ENCODE measurements at places on chromosomes 3 and 15.

DNA sequence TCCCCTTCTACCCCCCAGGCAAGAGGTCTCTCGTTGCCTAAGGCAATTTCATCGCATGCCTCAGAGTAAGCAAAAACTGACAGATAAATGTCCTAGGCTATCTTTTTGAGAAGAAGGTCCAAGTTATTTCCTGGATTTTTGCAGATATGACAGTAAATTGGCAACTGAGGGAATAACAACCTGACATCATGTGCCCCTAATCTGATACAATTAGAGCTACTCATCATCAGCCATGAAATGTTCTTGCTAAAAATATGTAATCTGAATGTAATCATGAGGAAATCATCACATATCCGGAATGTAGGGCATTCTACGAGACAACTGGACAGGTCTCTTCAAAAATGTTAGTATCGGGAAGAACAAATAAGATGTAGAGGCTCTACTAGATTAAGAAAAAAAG is 44.1 kb downstream of the TNIK start:
- no peak for DNase-seq

DNA sequence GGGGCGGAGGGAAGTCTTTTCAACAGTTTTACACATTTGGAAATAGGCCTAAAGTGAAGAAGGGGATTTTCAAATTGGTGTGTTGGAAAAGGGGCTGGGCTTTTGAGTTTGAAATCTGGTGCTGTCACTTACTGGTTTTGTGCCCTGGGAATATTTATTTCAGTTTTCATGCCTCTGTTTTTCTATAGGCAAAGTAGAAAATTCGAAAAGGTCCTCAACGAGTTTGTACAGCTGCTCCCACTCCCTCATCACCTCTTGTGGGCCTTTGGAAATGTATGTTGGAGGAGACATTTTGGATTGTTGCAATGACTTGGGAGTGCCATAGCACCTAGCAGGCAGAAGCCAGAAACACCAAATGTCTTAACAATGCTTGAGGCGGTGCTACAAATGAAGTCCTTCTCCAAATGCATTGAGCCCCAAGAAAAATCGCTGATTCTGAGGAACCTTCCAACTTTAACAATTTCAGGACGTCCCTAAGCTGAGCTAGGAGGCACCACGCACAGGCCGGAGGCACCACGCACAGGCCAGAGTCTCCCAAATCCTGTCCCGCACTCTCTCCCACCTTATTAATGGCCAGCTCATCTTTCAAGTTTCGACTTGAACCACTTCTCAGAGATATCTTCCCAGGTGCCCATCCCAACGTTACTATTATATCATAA is 639 bp upstream of the POLR2M start:
- peak; percentile 2 for DNase-seq

DNA sequence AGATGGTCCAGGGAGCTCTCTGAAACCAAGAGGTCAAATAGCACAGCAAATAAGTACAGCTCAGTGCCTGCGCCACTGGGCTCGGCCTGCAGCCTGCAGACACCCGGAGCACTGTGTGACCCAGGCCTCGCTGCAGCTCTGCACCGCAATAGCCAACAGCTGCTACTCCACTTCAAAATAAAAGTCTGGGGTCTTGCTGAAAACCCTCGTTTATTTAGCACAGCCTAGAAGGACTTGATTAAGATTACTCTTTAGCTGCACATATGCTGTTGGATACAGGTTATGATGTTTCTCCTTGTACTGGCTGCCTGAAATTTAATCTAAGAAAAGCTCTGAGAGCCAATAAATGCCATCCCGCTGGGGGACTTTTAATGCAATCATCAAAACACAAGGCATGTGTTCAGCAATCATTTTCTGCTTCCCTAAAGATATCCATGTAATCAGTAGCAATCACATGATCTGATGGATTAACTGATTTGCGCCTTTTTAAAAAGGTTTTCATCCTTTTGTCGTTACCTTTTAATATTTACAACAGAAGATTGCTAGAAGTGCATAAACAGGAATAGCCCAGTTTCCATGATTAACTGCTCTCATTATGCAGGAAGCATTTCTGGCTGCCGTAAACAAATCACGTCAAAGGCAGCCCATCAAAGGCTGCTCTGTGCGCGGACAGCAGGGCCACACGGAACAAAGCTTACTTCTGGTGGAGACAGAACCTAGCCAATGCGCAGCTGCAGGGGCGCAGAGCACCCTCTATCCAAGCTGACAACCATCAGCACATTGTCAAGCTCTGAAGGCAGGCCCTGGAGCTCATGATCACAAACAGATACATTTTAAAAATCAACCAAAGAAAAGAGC is 58.8 kb downstream of the CLASP2 start:
- peak; percentile 62 for DNase-seq

- no peak for DNase-seq
These were observed 109.8 kb downstream of the PLCH1 start for GRCh38 chr3:155635056-155635455.

DNA sequence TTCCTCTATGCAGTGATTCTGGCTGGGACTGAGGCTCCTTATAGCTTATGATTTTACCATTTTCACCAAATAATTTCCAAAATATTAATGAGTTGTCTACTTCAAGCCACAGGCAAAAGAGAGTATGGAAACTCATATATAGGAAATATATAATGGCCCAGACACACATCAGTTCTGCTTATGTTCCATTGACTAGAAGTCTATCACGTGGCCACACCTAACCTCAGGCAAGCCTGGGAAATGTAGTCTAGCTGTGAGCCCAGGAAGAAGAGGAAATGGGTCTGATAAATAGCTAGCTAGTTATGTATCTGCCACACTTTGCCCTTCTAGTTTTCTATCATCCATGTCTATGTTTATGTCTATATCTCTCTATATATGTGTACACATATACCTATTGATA is 195.1 kb downstream of the OTOL1 start:
- no peak for DNase-seq

- DNase-seq, result peak; percentile 69
These were observed 205.6 kb upstream of the DPH6 start for GRCh38 chr15:35751413-35752133.

DNA sequence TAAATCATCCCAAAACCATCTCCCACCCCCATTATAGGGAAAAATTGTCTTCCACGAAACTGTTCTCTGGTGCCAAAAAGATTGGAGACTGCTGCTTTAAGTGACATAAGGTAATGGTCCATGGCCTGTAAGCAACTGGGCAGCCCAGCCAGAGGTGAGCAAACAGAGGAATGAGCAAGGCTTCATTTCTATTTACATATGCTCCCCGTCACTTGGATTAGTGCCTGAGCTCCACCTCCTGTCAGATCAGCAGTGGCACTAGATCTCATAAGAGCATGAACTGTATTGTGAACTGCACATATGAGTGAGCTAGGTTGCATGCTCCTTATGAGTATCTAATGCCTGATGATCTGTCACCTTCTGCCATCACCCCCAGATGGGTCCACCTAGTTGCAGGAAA is 1159.8 kb upstream of the ALCAM start:
- DNase-seq, result no peak

- no peak for DNase-seq
These were observed 526.0 kb downstream of the FOXP1 start for GRCh38 chr3:71057526-71057894.

DNA sequence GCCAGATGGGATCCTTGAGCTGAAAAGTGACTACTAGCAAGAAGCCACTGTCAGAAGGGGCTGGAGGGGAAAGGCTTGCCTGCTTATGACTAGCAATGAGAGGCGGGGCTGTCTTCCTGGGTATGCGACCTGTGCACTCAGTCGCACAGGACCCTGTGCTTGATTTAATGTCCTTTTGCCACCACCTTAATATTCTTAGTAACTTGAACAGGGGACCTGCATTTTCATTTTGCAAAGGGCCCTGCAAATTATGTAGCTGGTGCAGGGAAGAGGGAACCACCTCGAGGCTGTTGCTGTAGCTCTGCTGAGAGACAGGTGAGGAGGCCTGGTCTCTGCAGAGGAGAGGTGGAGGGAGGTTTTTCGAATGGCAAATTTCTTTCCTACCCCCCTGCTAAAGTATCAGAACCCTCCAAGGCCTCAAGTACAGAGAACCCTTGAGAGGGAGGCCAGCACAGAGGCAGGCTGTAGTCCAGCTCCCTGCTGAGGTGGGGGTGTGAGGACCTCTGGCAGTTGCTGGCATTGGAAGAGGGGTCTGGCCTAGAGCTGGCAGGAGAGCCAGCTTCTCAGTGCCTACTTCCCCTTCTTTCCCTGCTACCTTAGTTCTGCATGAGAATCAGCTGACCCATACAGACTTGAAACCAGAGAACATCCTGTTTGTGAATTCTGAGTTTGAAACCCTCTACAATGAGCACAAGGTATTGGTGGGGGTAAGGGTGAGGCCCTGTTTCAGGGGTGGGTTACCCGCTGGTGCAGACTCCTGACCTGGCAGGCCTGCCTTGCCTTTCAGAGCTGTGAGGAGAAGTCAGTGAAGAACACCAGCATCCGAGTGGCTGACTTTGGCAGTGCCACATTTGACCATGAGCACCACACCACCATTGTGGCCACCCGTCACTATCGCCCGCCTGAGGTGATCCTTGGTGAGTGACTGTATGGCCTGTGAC is 11.4 kb downstream of the CLK3 start:
- DNase-seq, result no peak

Measured in hematopoietic multipotent progenitor cell treated with erythropoietin and hydrocortisone succinate and interleukin-3 and kit ligand, for 8 days (in vitro differentiated cells).